HepG2 (cell line): ENCODE measurements at places on chromosomes 5 and 9.

- DNase-seq: no peak
These were observed 11.6 kb downstream of the ANP32B start for GRCh38 chr9:97994703-97995102.

GRCh38 chr5:64637837-64638443 lies 52.4 kb upstream of the SHISAL2B start:
- DNase-seq: no peak

DNA sequence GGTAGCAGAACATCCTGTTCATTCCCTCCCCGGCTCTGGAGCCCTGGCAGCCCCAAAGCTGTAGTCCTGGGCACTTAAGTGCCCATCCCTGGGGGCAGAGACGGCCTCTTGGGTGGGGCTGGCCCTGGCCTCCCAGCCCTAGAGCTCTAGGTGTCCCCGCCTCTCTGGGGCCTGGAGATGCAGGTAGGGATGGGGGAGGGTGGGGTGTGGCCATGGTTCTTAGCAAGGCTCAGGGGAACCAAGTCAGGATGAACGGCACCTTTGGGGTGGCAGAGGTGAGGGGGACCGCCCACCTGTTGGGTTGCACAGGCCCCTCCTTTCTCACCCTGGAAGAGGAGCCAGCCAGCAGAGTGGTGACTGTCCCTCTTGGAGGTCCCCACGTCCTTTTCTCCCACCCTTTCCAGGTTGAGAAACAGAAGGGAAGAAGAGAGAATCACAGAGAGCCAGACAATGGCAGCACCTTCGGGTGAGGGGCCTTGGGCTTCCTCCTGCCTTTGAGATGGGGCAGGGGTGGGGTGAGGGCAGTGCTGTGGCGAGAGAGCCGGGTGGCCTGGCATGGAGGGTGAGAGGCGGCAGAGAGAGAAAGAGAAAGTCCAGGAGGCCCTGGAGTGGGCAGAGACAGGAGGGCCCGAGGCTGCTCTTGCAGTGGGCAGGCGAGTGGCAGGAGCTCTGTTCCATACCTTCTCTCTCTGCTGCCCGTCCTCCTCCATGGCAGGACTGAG lies 2.3 kb downstream of the CRAT start:
- DNase-seq: no peak

- no peak for DNase-seq
These were observed 19.8 kb downstream of the TRIP13 start for GRCh38 chr5:912280-913091.

DNA sequence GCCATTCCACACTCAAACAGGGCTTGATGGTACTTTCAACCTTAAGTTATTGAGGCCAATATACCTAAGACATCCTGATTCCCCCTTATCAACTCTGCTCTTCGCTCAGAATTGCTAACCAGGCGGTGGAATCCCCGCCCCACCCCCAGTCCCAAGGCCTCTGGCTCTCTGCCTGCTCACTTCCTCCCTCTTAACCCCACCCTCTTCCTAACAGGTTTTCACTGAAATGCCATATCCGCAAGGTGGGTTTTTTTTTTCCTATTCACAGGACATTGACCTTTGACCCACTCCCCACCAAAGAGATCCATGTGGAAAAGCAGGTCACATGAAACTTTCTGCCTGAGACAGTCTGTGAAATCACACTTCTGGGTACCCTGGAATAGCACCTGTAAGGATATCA lies 66.6 kb upstream of the IFNK start:
- no peak for DNase-seq

GRCh38 chr5:81450940-81451339 lies 57.0 kb upstream of the ACOT12 start:
- peak; percentile 89 for DNase-seq

DNA sequence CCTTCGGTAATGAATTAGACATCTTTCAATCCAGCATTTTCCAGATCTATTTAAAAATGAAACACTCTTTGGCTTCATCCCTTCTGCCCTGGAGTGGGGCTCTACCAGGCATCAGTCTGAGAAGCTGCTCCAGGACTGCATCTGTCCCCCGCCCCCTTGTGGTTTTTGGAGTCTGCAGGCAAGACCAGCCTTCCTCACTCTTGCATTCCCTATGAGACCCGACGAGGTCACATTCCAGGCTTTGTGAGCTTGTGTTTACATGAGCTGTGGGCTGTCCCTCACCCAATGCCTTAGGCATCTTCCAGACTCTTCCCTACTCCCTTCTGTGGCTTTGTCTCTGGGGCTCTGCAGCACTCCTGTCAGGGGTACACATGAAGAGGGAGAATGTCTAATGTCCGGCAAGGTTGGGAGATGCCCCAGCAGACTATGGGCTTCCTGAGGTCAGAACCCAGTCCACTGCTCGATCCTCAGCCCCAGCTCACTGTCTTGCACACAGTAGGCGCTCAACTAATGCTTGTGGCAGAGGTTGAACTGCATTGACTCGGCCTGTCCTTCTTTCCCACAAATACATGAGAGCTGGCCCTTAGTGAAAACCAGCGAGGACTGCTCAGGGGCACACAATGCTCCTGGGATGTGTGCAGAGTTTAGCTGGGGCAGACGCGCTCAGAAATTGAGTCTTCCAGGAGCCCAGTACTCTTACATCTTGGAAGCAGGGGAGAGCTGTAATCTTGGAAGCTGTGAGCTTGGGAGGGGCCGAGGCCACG lies 11.7 kb upstream of the GADD45G start:
- DNase-seq: peak; percentile 66

- DNase-seq: peak; percentile 71
These were observed 67.3 kb upstream of the RXRA start for GRCh38 chr9:134258828-134259546.

GRCh38 chr5:169354921-169355320 lies 54.0 kb upstream of the SLIT3 start:
- DNase-seq: no peak

GRCh38 chr5:44713446-44713845 lies 95.3 kb upstream of the MRPS30 start:
- DNase-seq: no peak

GRCh38 chr5:35470866-35471265 lies 146.8 kb upstream of the SPEF2 start:
- DNase-seq: peak; percentile 44

- DNase-seq: no peak
These were observed 41.9 kb downstream of the TAS2R1 start for GRCh38 chr5:9588254-9588653.

DNA sequence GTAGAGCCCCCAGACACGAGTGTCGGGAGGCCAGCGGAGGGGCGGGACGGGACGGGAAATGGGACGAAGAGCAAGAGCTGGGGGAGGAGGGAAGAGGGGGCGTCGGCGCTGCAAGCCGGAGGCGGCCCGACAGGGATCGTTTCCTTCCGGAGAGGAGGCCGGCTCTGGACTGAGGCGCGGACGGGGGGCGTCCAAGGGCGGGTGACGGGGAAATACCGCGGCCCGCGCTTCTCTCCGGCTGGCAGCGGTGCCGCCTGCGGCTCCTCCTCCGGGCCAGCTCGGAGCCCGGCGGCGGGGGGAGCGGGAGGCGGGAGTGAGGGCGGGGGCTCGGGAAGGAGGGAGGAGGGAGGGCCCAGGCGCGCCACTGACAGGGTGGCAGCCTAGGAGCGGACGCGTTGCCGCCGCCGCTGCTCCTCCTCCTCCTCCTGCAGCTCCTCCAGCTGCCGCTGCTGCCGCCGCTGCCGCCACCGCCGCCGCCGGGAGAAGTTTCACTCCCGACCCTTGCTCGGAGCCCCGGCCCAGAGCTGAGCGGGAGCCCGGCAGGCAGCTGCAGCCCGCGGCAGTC lies at the start of gene CHSY3:
CHSY3 (plus strand) TSS at position 364 of the 565 bp plus-strand sequence.
- DNase-seq: peak; percentile 25

- no peak for DNase-seq
These were observed 129.7 kb downstream of the RAPGEF6 start for GRCh38 chr5:131505237-131505908.

GRCh38 chr5:59361454-59361853 lies 532.1 kb downstream of the PDE4D start:
- peak; percentile 5 for DNase-seq

DNA sequence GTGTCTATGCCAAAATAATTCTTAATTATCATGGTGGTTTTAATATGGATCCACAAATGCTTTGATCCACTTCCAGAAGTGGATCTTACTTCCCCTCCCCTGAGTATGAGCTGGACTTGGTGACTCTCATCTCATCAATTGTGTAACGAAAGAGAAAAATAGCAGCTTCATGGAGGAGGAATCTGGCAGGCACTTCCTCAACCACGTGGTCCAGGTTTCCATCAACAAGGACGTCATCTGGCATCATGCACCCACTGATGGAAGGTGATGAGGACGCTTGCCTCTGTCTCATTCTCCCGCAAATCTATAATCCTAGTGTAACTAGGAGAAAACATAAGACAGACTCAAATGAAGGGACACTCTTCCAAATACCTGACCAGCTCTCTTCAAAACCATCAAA lies 54.6 kb upstream of the S1PR3 start:
- no peak for DNase-seq

- no peak for DNase-seq
These were observed 96.2 kb upstream of the EFNA5 start for GRCh38 chr5:107766972-107767371.

GRCh38 chr5:119405419-119405818 lies 46.9 kb upstream of the HSD17B4 start:
- no peak for DNase-seq

- no peak for DNase-seq
These were observed 216.2 kb downstream of the FANCC start for GRCh38 chr9:95101326-95101725.

- DNase-seq: no peak
These were observed 7.1 kb downstream of the FBXW5 start for GRCh38 chr9:136937186-136938001.

GRCh38 chr5:54090495-54091120 lies 219.8 kb downstream of the ARL15 start:
- peak; percentile 2 for DNase-seq

GRCh38 chr9:90256345-90256744 lies 386.3 kb downstream of the DIRAS2 start:
- DNase-seq: no peak

DNA sequence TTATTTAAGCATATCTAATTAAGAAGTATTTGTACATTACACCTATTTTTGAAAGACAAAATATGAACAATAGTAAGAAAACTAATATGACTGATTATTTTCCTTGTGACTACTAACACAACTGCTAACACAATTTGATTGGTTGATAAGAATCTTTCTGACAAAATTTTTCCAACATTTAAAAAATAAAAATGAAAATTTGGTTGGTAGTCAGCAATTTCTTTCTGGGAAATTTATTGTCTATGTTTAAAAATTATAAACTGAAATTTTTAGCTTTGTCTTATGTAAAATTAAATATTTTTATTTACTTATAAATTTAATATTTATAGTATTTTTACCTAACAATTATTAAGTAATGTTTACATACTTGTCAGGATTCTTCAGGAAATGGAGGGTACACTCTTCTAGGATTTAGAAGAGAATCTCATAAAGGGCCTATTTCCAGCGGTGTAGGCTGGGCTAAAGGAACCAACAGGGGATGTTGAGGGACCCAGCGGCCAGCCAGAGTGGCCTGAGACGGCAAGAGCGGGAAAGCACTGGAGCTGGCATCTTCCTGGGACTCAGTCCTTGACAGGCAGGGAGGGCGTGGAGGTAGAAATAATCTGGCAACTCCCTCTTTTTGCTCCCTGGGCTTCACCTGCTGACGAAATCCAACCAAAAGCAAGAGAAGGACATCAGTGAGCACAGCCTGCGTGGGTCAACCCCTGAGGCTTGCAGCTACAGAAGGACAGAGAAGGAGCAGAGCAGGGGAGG lies 14.7 kb upstream of the FAM120A start:
- DNase-seq: no peak

DNA sequence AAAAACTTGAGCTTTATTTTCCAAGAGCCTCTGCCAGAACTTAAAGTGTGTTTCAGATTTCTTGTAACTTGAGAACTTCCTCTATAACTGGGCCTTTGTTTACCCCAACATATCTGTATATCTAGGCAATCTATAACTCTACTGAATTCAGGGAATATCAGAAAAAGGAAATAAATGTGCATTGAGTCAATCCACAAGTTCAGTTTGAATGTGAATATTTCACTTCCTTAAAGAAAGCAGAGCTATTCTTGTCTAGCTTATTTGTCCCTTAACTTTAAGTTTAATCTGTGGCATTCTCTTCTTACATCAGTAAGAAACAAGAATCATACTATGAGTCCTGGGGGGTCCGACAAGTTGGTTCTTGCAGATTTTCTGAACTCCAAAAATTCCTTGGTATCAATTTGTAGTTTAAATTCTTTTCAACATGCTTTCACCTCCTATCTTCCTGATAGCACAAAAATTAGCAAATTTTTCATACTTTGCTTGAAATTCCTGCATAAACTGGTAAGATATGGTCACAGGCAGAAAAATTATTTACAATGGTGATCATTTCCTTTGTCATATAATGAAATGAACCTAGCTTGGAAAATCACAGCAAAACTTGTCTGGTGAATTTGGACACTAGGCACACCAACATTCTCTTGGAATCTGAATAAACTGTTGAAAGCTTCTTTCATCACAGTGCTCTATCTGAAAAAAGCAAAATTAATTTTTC lies 19.8 kb upstream of the ITGA1 start:
- no peak for DNase-seq

GRCh38 chr5:151587796-151588555 lies 3.2 kb downstream of the FAT2 start:
- DNase-seq: no peak

- no peak for DNase-seq
These were observed 174.6 kb upstream of the IL12B start for GRCh38 chr5:159504857-159505304.

- DNase-seq: no peak
These were observed 45.8 kb upstream of the SEMA4D start for GRCh38 chr9:89543621-89544278.

DNA sequence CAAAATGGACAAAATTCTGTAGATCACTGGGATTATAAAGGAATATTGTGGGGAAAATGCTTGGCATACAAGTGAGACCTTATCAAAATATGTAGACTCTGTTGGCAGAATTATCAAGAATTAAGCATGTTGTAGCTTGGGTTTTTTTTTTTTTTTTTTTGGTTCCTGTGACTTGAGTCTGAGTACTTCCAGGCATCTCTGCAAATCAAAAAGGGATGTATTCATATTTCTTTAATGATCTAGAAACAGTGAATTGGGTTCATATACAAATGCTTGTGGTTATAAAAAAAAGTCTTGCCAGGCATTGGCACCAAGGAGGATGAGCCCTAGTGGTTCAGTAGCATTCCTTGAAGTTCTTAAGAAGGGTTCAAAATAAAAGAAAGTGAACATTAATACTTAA lies 292.2 kb downstream of the ARHGAP26 start:
- DNase-seq: no peak

DNA sequence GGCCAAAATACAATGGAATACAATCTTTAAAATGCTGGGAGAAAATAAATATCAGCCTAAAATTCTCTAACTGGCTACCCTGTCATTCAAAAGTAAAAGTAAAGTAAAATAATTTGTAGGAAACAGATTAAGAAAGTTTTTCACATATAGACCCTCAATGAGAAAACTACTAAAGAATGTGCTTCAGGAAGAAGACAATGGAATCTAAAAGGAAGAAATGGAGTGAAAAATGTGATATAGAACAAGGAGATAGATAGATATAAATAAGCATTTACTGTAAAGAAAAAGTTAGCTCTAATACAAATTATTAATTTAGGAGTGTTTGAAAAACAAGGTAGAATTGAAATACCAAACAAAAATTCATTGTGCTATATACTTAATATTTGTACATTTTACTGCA lies 368.6 kb upstream of the MPDZ start:
- no peak for DNase-seq

- DNase-seq: no peak
These were observed 19.9 kb upstream of the CDH6 start for GRCh38 chr5:31173614-31174013.
